Activated naive CD8-positive, alpha-beta T cell treated with anti-CD3 and anti-CD28 coated beads, Interleukin-2, amount 50 U/mL, for 16 hours (primary cell): ENCODE measurements at places on chromosomes 7 and 10.

DNA sequence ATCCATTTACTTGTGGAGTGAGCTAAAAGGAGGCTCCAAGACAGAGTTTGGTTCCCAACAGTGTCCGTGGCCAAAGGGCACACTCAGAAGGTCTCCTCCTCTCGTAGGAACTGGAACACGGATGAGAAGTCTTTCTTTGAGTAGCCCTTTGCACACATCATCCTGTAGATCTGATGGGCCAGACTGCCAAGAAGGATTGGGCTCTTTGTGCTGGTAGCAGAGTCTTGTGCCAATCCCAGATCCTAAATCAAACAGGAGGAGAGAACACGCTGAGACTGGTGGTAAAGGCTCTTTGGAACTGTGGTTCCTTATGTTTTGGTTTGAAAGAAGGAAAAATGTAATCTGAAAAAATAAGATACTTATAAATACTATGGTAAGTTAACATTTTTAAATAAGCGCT lies 136.6 kb downstream of the HIBADH start:
- DNase-seq, result no peak

DNA sequence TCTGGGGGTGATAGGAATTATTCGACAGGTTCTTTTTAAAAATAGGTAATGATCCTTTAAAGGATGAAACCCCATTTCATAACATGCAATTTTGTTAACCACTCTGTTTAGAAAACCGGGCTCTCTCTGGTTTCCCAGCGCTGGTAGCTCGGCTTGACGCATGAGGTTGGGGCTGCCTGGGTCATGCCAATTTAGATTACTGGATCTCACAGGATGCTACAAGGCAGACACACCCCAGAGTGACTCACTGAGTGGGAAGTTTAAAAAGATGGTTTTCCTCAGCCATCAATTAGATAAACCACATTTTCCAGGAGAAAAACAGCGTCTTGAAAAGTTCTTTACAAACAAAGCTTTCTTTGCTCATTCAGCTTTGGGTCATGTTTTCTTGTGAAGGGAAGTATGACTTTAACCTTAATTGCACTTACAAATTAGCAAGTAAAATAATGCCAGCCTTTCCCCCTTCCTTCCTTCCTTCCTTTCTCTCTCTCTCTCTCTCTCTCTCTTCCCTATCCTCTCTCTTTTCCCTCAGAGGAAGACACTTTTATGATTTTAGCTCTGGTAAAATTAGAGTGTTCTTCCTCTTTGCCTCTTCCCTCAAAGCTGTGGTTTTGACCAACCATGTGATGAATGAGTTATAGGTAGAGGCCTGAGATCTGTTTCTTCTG lies 99.8 kb downstream of the EPDR1 start:
- no peak for DNase-seq

- DNase-seq, result no peak
Observed at GRCh38 chr10:2933519-2933918, 133.8 kb upstream of the PFKP start.

DNA sequence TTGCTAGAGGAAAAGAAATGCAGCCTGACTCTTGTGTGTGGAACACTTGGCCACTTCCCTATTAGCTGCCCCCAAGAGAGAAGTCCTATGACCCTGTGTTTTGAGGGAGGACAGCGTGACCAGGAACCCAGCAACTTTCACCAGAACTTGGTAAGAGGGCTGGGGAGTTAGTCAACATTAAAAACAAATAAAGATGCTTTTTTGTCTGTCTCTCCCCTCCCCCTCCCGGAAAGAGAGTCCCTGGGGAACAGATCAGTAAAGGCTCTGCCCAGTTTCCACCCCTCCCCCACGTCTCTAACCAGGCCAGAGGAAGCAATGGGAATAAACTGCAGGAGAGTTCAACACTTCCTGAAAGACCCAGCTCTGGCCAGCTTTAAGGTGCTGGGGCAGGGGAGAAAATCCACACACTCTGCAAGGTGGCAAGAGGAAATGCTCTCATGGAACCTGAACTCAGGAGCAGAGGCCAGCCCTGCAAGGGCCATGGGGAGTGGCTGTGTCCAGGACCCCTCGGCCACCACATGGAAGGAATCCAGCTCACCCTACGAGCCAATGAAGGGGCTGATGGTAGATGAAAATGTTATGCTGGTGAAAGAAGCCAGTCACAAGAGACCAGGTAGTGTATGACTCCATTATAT lies 21.5 kb downstream of the SH3PXD2A start:
- DNase-seq, result no peak

- DNase-seq, result no peak
Observed at GRCh38 chr7:105651798-105652197, 70.5 kb upstream of the EFCAB10 start.

GRCh38 chr10:114301951-114302710 lies 63.1 kb downstream of the VWA2 start:
- DNase-seq, result no peak

DNA sequence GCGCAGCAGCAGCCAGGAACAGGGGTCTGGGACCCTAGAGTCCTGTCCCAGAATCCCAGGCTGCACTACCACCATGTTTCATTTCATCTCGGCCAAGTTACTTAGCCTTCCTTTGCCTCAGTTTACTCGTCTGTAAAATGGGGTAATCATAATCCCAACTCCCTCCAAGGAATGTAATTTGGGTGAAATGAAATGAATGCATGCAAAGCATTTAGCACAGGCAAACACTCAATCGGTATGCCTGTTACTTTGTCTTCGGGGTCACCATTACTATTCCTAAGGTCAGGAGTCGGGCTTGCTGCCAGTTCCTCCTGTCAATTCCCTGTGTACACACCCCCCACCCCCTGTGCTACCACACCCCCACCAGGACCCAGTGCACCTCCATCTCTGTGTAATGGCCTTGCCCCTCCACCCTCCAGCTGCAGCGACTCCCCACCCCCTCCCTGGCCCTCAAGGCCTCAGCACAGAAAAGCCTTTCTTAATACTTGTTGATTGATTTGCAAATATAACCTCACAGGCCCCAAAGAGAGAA lies 1.7 kb downstream of the TNS3 start:
- DNase-seq, result no peak

- DNase-seq, result no peak
Observed at GRCh38 chr10:2681891-2682290, 385.5 kb upstream of the PFKP start.

- no peak for DNase-seq
Observed at GRCh38 chr10:15349112-15349511, 22.0 kb downstream of the FAM171A1 start.

GRCh38 chr10:5125315-5126044 lies 31.3 kb downstream of the AKR1C3 start:
- DNase-seq, result no peak

GRCh38 chr10:97601268-97602215 lies 12.0 kb downstream of the C10orf62 start:
- DNase-seq, result no peak

- no peak for DNase-seq
Observed at GRCh38 chr10:15735763-15736162, 16.0 kb upstream of the ITGA8 start.

GRCh38 chr10:79065091-79065551 lies 3.6 kb upstream of the ZMIZ1 start:
- no peak for DNase-seq

DNA sequence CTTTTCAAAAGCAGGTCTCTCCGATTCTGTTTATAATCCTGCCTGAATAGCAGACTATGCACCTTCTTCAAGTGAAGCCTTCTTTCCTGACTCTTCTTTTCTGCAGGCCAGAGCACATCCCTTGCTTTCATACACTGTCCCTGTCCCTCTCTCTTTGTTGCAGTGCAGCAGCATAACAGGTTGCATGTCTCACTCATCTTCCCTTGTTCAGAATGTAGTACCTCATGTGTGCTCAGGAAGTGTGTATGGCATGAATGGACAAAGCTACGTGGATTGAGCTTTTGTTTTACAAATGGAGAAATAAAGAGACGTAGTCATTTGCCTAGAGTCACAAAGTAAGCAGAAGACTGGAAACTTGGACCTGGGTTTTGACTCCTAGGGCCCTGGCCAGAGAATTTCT lies 68.0 kb downstream of the PTPRZ1 start:
- DNase-seq, result no peak

GRCh38 chr7:134636008-134636449 lies 10.6 kb upstream of the BPGM start:
- DNase-seq, result no peak

DNA sequence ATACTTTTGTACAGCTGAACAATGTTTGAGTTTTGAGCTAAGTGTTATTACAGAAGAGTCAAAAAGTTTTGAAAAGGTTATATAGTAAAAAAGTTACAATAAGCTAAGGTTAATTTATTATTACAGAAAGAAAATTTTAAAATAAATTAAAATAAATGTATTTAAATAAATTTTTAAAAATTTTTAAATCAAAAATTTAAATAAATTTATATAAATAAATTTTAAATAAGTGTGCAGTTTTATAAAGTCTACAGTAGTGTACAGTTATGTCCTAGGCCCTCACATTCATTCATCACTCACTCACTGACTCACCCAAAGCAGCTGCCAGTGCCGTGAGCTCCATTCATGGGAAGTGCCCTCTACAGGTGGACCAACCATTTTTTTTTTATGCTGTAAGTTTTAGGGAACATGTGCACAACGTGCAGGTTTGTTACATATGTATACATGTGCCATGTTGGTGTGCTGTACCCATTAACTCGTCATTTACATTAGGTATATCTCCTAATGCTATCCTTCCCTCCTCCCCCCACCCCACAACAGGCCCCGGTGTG lies 462.9 kb upstream of the ZMIZ1 start:
- DNase-seq, result no peak
